ENCODE measurements at places on chromosomes 4 and X.

DNA sequence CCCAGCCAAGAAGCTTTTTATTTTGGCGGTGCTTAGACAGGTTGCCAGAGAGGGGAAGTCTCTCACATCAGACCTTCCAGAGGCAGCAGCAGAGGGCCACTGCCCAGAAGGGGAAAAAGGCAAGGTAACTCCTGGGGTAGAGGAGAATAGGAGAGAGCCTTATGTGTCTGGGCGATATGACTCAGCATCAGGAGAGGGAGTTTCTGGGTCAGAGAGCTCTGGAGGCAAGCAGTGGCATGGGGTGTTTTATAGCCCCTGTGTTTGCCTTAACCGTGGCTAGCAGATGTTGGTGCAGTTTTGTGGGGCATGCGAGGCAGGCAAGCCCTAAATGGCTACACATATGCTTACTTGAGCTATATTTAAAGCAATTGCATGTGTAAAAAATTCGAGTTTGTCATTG, 8.3 kb upstream of the ZXDB start:
- DNase-seq = no peak

- DNase-seq = no peak
Measured at GRCh38 chr4:172740434-172740833, 428.2 kb upstream of the GALNT7 start.

DNA sequence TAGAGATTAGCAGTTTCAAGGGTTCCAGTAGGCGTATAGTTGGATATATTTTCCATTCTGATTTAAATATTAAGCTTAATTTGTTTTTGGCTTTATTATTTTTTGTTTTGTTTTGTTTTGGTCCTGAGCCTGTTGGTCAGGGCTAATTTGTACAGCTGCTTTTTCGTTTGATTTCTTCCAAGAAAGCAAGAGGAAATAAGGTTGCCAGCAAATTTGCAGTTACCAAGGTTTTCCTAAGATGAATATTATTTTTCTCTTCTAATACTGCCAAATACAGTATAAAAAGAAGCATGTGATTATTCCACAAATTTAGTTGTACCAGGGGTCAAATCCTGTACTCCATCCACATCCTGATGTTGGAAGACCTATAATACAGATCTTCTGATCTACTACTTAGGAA, 24.9 kb downstream of the PLAC1 start:
- no peak for DNase-seq

- no peak for DNase-seq
Measured at GRCh38 chr4:99630857-99631360, 26.7 kb downstream of the C4orf54 start.

GRCh38 chr4:99857307-99857706, 36.9 kb downstream of the LAMTOR3 start:
- no peak for DNase-seq

GRCh38 chrX:16119353-16120220, 3.8 kb upstream of the GRPR start:
- no peak for DNase-seq

DNA sequence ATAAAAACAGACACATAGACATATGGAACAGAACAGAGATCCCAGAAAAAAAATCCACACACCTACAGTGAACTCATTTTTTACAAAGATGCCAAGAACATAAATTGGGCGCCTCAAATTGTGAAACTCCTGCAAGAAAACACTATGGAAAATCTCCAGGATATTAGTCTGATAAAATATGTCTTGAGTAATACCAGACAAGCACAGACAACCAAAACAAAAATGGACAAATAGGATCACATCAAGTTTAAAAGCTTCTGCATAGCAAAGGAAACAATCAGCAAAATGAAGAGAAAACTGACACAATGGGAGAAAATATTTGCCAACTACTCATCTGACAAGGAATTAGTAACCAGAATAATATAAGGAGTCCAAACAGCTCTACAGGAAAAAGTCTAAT, 337.3 kb upstream of the DIPK2B start:
- DNase-seq = no peak

GRCh38 chrX:135522878-135523693, 2.6 kb downstream of the INTS6L start:
- DNase-seq = no peak

DNA sequence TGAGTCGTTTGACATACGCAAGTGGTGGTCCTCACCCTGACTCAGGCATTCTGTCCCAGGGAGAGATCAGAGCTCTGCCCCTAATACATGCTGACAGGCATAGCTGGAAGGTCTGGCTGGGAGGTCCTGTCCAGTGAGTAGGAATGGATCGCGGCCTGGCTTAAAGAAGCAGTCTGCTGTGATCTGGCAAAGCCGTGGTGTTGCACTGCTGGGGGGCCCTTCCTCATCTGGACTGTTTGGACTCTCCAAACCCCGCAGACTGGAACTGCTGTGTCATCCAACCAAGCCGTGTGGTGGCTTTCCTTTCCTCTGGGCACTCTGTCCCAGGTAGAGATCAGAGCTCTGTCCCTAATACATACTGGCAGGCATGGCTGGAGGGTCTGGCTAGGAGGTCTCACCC, 64.3 kb upstream of the MAGEB16 start:
- no peak for DNase-seq

GRCh38 chr4:170420255-170420693, 330.5 kb upstream of the AADAT start:
- no peak for DNase-seq
